ENCODE measurements at places on chromosomes 6 and 20.

GRCh38 chr6:6900569-6901204, 207.1 kb upstream of the RREB1 start:
- DNase-seq = no peak

- no peak for DNase-seq
Observed at GRCh38 chr6:107419733-107420132, 39.6 kb downstream of the PDSS2 start.

GRCh38 chr6:87407561-87407900, 241 bp upstream of the CFAP206 start:
- DNase-seq = no peak

DNA sequence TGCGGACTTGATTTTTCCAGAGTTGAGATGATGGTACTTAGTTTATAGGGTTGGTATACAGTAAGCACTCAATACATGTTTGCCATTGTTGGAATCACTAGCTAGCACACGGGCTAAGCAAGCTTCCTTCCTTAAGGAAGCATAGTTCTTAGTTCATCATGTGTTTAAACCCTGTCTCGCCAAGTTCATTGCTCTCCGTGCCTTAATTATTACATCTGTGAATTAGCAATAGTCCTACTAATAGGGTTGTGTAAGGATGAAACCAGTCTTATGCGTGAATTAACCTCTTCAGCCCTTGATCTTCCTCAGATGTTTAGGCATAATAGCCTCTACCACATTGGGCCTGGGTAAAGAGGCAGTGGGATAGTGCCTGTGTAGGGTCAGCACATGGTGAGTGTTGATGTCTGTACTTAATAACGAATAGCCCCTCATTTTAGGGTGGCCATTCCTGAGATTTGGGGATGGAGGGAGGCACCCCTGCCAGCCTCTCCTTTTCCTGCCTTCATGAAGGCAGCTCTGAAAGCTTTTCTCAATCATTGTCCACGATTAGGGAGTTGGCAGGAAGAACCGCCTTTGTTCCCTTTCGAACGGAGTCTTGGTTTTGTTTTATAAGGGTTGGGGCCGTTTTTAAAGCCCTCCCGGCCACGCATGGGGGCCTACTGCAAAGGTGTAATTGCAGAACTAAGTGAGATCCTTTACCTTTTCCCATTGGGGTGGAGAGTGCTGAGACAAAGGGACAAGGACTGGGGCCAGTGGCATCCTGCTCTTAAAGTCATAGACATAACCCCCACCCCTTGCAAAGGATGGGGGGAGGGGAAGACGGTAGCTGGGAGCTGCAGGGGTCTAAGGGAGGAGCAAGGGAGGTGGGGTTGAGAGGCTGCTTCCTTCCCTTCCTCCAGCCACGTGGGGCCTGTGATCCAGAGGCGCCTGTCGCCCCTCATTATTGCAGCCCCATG, 2.1 kb downstream of the DNMT3B start:
- DNase-seq = no peak

GRCh38 chr6:10613077-10613476, 81.3 kb downstream of the C6orf52 start:
- DNase-seq = no peak

DNA sequence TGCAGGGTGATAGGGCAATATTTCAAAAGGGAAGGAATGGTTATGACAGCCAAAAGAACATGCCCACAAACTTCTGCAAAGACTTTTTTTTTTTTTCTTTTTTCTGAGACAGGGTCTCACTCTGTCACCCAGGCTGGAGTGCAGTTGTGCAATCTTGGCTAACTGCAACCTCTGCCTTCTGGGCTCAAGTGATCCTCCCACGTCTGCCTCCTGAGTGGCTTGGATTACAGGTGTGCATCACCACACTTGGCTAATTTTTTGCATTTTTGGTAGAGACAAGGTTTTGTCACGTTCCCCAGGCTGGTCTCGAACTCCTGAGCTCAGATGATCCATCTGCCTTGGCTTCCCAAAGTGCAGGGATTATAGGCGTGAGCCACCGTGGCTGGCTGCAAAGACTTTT, 117.6 kb upstream of the ADGRF1 start:
- DNase-seq = no peak

GRCh38 chr6:48511378-48511777, 400.4 kb upstream of the PTCHD4 start:
- no peak for DNase-seq

- no peak for DNase-seq
Observed at GRCh38 chr6:154555073-154555677, 44.7 kb upstream of the CNKSR3 start.

Data from GM10248 (cell line).